NCI-H1105 treated with DMSO at 0.1 percent for 48 hours (cell line): ENCODE measurements at places on chromosomes 7 and 10.
A peak's percentile ranks its signal among the peaks of the same experiment; 100 is the strongest.

- DNase-seq = no peak
Measured at GRCh38 chr7:30785786-30786185, 14.6 kb downstream of the MINDY4 start.

- no peak for DNase-seq
Measured at GRCh38 chr7:52283335-52283734, 752.1 kb upstream of the POM121L12 start.

GRCh38 chr7:22189741-22190140, 167.2 kb downstream of the RAPGEF5 start:
- no peak for DNase-seq

DNA sequence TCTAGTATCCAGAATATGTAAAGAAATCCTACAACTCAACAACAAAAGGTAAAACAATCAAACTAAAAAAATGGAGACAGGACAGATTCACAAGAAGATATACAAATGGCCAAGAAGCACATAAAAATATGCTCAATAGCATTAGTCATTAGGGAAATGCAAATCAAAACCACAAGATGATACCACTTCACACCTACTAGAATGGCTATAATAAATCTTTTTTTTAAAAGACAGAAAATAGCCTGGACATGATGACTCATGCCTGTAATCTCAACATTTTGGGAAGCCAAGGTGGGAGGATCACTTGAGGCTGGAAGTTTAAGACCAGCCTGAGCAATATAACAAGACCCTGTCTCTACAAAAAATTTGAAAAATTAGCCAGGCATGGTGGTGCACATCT, 27.9 kb upstream of the CHCHD3 start:
- DNase-seq = no peak

DNA sequence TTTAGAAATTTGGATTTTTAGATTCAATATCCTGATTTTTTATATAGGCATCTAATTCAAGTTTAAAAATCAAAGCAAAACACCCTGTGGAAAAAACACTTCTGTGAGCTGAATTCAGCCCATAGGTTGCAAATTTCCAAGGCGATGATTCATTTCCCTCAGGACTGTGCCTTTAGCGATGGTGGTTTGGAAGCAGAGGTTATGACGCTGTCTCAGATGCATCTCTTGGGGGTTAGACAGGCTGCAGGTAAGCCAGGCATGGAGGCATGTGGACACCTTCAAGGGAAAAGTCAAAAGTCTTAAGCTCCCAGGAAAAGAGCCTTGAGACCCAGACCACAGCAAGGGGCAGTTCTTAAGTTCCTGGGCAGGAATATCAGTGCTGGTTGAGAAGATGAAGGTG, 9.5 kb upstream of the FRA10AC1 start:
- no peak for DNase-seq

GRCh38 chr7:12584930-12585329, 14.4 kb downstream of the SCIN start:
- no peak for DNase-seq

GRCh38 chr10:6182454-6183098, 20.2 kb upstream of the PFKFB3 start:
- no peak for DNase-seq

DNA sequence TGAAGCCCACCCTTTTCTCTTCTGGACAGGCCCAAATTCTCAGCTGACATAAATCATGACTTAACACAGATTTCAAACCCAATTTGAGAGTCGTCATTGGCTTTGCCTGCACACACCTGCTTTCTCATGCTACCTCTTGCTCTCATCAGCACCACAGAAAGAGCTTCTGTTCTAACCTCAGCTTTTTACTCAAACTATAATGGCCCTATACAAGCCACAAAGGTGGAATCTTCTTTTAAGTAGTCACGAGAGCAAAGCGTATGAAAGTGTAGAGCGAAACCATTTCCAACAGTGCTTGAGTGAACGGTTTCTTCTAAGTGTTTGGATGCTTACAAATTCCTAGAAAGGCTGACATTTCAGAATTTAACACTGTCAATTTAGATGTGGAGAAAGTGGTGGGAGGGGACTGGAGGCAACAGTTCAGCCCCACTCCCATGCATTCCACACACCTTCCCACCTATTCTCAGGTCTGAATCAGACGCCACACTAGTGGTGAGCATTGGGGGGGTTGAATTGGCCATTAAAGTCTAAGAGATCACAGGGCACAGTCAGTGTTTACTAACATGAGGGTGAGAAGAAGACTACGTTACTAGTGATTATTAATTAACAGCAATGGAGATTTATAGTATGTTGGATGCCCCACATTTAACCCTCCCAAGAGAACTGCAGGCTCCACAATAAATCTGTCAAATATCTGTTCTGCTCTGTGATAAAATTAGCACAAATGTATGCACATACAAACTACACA, 114.0 kb downstream of the PRKCQ start:
- DNase-seq = no peak

DNA sequence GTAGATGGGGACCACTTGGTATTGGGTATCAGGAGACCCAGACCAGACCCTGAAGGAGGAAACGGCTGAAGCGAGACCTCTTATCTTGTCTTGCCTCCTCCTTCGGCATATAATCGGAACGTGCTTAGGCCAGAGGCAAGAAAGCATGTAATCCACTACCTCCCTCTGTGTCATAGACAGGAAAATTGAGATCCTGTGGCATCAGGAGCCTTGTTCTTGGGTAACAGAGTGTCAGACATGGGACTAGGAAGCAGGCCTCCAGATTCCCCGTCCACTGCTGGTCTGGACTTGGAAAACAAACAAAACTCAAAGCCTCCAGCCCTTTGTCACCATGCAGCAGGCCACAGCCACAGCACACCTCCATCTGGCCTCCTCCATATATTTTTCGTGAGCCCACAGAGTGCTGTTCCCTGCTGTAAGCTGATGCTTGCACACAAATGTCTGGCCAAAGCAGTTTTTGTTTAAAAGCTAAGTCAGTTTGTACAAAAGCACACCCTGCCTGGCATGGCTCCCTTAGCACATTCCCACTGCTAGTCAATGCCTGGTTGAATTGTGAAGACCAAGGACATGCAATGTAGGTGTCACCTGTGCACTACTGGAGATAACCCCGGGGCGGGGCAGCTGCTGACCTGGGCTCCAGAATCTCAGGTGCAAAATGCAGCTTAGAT, 510.9 kb downstream of the RPS24 start:
- DNase-seq = no peak

DNA sequence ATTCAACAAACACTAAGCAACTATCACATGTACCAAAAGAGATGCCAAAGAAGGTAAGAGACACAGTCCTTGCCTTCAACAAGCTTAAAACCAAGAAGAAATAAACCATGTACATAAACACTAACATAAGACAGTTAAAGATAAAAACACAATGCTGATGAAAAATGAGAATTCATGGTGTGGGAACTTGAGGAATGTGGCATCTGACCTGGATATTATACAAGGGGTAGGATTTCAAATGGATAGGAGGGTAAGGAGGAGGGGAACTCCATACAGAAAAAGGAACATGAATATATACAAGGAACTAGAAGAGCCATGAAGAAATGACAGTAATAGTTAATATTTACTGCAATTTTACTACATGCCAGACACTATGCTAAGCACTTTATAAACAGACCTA, 11.0 kb downstream of the HIBADH start:
- DNase-seq = no peak

DNA sequence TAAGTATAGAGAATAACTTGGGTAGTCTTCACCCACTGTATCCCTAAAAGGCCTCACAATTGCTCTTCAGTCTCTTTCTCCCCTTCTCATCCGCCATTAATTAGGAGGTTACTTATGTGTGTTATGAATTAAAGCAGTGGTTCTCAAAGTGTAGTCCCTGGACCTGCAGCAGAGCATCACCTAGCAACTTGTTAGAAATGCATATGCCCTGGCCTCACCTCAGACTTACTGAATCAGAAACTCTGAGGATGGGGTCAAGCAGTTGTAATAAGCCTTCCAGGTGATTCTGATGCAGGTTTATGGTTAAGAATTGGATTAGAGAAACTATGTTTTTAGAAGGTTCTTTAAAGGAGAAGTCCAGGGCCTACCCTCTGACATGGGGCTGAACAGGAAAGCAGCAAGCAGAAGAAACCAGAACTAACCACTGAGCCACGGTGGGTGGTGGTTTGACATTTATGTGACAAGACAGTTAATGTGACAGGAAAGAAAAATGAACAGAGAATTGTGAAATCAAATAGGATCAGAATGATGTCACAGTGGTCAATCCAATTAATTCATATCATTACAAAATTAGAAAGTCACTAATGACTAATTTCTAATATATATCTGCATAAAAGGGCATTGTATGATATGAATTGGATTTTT, 37.6 kb downstream of the ENTPD1 start:
- DNase-seq = no peak

GRCh38 chr10:78642269-78642816, 426.4 kb upstream of the ZMIZ1 start:
- DNase-seq = no peak

DNA sequence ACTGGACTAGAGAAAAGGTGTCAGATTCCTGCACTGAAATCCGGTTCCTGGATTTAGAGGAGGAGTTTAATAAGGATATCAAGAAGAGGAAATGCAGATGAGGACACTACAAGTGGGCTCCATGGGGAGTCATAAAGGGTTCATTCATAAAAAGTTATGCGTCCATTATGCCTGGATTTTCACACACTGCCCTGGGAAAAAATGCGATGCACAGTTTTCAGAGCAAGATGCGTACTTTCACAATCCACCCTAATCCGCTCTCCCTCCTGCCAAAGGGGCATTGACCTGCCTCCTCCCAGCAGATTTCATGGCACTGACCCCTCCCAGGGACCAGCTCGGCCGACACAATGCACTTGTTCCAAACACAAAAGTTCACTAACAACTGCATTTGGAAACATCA, 42.2 kb upstream of the OPALIN start:
- no peak for DNase-seq

DNA sequence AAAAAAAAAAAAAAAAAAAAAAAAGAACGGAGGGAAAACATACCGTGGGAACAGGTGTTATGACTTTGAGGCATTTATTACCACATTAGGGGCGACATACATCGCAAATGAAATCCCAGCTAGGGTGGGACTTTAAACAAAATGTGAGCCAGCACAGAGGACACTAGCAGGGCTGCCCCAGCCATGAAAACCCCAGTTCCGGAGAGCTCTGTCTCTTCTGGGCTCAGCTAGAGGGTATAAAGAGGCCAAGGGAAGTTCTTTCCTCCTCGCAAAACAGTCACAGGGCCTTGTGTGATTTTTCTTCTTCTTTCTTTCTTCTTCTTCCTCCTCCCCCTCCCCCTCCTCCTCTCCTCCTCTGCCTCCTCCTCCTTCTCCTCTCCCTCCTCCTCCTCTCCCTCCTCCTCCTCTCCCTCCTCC, 59.9 kb upstream of the ECHDC3 start:
- DNase-seq = no peak

GRCh38 chr10:67839951-67840350, 2.0 kb upstream of the DNAJC12 start:
- no peak for DNase-seq

- DNase-seq = no peak
Measured at GRCh38 chr10:97759946-97760345, 11.9 kb downstream of the SFRP5 start.

DNA sequence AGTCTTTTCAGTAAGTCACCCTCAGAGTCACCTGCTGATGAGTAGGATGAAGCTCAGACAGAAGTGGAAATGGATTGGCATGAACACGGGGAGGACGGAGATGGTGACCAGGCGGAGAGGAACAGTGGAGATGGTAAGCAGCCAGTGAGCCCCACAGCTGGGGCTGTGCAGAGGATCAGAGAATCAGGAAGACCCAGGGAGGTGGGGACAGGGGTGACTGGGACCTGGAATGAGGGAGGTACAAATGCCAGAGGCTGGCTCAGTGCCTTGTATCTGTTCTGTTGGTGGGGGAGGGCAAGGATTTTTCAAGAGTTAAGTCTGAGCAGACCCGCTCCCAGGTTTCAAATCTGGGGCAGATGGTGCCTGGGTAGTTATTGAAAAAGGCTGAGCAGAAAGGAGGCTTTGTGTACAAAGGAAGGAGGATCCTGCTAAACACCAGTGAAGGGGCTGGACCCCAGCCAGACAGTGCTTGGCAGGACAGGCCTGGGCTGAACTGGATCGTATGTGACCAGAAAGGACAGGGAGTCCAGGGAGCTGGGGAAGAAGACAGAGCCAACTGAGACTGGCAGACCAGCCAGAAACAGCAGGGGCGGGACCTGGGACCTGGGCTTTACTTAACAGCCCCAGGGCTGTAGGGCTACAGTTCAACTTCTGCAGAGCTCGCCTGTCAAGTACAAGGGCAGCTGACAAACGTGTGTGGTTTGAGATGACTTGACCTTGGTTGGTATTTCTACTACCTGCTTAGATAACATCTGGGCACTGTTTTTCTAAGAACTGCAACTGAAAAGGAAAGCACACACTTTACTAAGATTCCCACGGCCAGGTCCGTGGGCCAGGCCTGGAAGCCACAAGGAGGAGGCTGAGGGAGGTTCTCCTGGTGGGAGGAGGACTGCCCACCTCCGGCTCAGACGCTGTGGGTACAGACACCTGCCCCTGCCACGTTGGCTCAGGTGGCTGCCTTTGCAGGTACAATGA, 13.2 kb upstream of the FRMPD2 start:
- DNase-seq = peak; percentile 37

DNA sequence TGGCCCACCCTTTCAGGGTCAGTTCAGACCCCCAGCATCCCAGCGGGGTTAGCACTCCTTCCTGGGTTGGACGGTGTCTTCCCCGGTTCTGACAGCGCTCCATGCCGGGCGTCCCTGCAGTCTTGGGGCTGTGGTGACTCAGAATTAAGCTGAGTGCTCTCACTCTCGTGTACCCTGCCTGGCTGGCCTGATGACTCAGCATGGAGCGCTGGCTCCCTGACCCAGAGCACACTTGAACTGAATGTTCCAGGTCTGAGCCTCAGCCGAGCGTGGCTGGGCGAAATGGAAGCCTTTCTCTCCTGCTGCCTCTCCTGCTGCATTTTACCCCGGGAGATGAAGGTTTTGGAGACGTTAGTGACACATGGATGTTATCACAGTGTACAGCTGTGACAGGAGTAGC, 7.1 kb downstream of the BAG3 start:
- DNase-seq = no peak

- DNase-seq = no peak
Measured at GRCh38 chr10:33352175-33352574, 17.7 kb upstream of the NRP1 start.

GRCh38 chr10:113063043-113063967, 113.3 kb downstream of the TCF7L2 start:
- DNase-seq = no peak

DNA sequence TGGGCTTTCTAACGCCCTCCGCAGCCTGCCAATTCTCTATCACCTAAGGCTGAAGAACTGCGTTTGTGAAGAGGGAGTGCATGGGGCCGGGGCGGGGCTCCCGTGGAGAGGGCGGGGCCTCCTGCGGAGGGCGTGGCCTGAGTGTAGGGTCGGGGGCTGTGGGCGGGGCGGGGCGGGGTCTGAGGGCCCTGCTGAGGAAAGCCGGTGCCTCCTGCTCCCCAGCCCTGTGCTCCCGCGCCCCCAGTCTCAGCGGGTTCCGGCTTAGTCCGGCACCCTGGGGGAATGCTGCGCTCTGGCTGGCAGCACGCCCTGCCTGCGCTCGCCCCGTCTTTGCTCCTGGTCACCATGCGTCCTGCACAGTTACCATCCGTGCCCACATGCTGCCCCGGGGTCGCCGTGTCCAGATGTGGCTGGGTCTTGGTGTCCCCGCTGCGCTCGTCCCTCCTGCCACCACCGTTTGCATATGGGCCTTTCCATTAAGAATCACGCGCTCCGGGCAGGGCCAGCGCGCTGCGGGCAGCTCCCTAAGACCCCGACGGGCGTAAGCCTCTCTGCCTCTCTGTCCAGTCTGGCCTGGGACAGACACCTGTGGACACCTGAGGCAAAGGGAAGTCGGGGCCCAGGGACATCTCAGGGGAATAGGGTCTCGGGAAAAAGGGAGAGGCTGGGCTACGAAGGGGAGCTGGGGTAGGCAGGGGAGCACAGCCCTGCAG, 144.0 kb upstream of the RET start:
- DNase-seq = peak; percentile 34
